ENCODE measurements at places on chromosomes 12 and 14.
A peak's percentile ranks its signal among the peaks of the same experiment; 100 is the strongest.

DNA sequence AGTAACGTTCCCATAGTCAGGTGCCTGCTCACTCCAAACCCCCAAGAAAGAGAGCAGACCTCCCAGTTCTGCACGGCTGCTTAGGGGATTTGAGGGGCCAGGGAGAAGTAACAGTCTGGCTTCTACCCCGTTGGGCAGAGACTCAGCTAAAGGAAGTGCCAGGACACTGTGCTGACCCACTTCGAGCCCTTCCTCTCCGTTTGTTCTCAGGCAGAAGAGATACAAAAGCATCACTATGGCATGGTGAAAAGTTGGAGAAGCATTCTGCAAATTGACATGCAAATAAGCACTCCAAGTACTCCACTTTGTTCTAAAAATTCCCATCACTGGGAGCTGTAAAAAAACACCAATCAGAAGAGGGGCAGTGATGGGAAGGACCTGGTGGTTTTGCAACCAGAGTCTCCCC lies 239.1 kb downstream of the EGLN3 start:
- no peak for DNase-seq

GRCh38 chr12:92987362-92987761 lies 58.3 kb upstream of the EEA1 start:
- DNase-seq, result no peak

DNA sequence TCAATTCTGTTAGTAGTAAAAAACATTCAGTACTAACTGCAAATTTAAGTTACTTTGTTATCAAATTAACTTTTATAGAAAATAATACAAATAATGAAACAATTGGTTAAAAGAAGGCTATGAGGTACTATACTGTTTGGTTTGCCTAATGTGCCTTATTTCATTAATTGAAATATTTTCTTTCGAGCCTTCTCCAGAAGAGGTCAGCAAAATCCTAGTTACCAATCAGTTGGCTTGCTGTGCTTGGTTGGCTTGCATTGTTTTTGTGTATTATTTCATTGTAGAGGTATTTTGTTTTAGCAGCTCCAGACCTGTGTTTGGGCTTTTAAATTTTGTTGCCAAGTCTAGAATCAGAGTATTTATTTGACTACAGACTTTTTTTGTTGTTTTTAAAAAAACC lies 68.5 kb downstream of the AEBP2 start:
- no peak for DNase-seq

- no peak for DNase-seq
These were observed 75.4 kb downstream of the PAPLN start for GRCh38 chr14:73312687-73313086.

- peak; percentile 28 for DNase-seq
These were observed 29.0 kb downstream of the SERPINA11 start for GRCh38 chr14:94423453-94424056.

DNA sequence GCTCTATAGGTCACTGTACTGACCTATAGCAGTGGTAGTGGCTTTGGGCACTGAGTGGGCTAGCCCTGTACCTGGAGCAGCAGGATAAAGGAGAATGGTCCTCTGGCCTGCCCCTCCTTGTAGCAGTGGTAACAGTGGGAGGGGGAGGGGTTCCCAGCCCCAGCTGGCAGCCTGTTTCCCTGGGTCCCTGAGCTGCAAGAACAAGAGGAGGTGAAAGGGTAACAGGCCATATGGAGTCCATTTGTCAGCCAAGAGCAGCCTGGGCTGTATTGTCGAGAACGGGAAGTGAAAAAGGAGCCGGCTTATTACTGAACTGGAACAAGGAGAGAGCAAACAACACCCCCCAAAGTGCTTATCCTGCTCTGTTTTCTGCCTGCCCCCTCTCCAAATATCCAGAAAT lies 73.8 kb upstream of the SRSF5 start:
- DNase-seq, result no peak

DNA sequence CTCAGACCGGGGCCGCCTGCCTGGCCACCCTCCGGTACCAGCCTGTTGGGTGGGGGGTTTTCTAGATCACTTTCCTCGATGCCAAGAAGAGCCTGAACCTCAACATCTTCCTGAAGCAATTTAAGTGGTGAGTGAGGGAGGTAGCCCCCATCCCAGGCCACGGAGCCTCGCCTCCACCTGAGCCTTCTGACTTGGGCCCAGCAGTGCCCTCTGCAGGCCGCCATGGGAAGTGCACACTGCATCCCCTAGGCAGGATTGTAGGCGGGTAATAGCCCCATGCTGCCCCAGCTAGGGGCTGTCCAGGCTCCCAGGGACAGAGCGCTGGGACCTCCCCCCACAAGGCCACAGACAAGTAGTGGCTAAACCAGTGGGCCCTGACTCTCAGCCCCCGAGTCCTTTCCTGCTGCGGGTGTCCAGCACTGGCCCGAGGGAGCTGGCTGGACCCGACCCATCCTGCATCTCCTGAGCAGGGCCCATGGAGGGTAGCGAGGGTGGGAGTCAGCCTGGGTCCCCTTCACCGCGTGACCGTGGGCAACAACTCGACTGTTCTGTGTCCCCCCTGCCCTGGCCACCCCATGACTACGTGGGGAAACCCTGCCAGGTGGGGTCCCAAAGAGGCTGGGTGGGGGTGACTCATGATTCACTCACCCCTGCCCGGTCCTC lies 15.3 kb upstream of the ADSS1 start:
- peak; percentile 99 for DNase-seq

DNA sequence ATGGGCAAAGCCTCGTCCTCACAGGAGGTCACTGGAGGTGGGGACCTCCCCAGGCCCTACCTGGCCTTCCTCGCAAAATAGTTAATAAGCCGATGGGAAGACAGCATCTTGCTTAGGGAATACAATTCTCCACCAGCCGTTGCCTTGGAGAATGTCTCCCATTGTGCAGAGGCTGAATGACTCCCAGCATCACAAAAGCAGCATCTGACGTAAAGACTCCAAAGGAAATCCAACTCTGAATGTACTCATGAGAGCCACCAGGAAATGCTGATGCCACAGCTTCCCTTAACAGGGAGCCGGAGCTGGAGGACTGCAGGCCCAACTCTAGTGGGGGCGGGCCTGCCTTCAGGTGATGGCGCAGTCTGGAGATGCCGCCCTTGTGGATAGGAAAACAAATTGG lies 15.5 kb downstream of the CCDC63 start:
- no peak for DNase-seq

GRCh38 chr14:92897922-92898565 lies 24.9 kb upstream of the CHGA start:
- no peak for DNase-seq

- DNase-seq, result no peak
These were observed 777.7 kb downstream of the SLC6A15 start for GRCh38 chr12:84134797-84135366.

DNA sequence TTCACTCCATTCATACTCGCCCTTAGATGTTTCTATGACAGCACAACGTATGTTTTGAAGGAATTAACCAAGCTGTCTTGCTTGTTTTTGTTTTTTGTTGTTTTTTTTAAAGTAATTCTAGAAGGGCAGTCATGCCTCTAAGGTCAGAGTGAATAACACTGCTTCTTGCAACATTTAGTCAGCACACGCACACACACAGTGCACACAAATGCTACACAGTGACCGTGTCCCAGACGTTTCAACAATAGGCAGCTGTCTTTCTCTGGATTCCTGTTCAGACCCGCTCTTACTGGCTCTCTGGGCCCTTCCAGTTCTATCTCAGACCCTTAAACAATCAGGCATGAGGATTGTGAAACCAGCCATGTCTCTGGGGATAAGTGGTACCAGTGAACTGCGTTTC lies 351.0 kb upstream of the FKBP4 start:
- no peak for DNase-seq

- DNase-seq, result peak; percentile 49
These were observed at the start of gene PLEK2 for GRCh38 chr14:67411820-67412421. Gene PLEK2 (minus strand): TSS chr14:67412165. CDS start chr14:67412059, 106 bp downstream.

GRCh38 chr12:89058402-89058801 lies 293.9 kb downstream of the DUSP6 start:
- no peak for DNase-seq

GRCh38 chr14:90354551-90355298 lies 23.0 kb upstream of the NRDE2 start:
- DNase-seq, result no peak
